ENCODE measurements at places on chromosomes 2 and 18.

DNA sequence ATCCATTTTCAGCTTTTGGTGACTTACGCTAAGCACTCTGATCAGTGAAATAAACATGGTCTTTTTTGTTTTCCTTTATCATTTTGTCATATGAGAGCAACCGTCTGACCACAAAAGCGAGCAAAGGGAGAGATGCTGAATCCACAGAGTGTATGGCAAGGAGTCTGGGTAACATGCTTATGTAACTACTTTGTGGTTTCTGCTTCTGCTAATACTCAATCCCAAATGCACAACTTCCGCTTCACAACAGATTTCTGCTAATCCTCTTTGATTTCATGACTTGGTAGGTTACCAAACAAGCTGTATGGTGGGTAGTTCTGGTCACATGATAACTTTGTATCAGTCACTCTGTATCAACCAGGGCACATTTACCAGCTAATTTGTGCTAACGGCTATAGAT lies 908.4 kb upstream of the CRIM1 start:
- no peak for DNase-seq

GRCh38 chr2:17171446-17172049 lies 346.7 kb downstream of the RAD51AP2 start:
- DNase-seq: no peak

- DNase-seq: no peak
Observed at GRCh38 chr2:236503583-236503982, 66.0 kb upstream of the ACKR3 start.

- no peak for DNase-seq
Observed at GRCh38 chr2:239193925-239194677, 206.7 kb downstream of the HDAC4 start.

- DNase-seq: no peak
Observed at GRCh38 chr18:25435149-25435782, 83.3 kb upstream of the ZNF521 start.

DNA sequence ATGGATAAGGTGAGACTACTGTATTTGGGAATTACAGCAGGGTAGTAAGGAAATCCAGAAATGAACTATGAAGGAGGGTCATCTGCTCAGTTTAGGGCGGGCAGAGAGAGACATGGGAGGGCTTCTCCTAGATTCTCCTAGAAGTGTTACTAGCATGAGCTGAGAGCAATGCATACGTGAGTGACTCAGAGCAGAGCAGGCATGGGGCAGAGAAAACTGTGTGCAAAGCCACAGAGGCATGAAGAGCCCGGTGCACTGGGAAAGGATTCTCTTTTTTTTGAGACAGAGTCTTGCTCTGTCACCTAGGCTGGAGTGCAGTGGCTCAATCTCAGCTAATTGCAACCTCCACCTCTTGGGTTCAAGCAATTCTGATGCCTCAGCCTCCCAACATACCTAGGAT lies 116.2 kb downstream of the SOCS6 start:
- no peak for DNase-seq

DNA sequence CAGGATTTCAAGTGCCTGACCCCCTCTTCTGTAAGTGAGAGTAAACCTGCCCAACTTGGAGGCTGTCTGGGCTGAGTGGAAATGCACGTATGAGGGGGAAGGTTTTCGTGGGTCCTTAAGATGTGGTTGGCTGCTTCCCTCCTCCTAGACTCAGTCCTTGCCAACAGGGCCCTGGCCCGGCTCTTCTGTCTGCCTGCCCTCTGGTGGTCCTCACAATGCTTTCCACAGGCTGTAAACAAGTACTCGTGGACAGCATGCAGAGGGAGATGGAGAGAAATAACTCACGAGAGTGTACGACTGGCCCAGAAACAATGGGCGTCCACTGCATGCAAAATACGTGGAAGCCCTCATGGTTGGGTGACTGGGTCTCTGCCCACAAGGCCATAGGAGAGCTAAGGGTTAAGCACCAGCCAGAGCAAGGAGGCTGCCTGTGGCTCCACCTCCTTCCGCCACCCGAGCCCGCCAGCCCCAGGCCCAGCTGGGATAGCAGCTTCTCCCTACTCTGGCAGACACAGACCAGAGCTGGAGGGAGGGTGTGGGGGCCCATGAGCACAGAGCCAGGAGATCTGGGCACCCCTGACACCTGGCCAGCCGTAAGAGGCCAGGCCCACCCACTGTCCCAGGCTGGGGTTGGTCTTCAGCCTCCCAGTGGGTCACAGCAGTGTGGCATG lies 17.0 kb upstream of the ARHGEF4 start:
- DNase-seq: no peak

DNA sequence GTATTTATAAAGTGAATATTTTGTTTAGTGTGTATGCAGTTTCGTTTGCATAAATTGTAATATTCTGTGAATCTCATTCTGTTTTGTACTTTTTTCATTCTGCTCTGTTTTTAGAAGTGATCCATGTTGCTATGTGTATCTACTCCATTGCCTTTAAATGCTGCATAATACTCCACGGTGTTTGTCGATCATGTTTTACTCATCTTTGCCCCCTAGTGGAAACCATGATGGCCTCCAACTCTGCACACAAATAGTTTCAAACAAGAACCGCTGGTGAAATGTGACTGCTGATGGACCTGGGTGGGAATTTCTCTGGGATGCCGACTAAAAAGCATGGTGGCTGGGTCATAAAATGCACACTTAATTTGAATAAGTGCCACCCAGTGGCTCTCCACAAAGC lies 32.0 kb upstream of the SKOR2 start:
- no peak for DNase-seq

GRCh38 chr2:124985270-124985669 lies 960.2 kb downstream of the CNTNAP5 start:
- no peak for DNase-seq

DNA sequence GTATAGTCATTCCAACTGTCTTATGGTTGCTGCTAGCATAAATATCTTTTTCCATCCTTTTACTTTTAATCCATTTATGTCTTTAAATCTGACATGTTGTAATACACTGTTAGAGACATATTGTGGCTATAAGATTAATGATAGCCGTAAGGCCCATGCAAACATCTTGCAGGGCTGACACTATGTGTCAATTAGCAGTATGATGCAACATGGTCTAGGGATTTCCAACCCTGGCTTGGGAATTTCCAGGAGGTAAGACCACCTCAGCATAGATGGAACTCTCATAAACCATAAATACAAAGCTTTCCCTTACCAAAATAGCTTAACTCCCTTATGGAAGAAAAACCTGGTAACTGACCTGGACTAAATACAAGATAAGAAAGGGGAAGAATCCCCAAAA lies 16.5 kb downstream of the SCLY start:
- no peak for DNase-seq

DNA sequence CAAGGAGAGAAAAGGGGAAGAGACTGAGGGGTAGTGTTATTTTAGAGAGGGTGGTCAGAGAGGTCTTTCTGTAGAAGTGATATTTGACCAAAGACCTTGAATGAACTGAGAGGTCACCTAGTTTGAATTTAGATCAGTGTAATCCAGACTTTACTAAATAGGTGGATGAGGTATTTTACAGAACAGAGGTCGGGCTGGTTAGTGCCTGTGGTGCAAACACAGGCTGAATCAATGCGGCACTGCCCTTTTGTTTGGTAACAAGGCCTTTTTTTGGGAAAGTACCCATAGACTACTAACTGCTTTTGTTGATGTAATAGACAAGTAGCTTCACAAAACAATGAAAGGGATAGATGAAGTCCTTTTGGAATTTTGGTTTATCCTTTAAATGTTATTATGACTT lies 15.9 kb downstream of the RAPGEF4 start:
- DNase-seq: no peak

DNA sequence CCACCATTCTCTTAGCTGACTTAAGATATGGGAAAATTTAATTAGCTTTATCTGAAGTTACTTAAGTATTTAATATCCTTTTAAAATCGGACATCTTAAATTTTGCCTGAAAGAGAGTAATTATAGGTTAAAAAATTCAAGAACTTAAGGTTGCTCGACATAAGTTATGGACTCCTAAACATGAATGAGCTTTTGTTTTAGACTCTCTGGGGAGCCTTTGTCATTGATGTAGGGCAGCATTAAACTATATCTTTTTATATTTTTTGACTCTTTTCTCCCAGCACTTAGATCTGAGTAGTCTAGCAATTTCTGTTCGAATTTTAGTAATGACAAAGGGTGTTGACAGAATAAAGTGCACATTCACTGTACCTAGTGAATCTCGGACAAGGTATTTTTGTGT lies 4.7 kb downstream of the PHLPP1 start:
- DNase-seq: no peak

GRCh38 chr2:96898641-96899412 lies 28.9 kb upstream of the SEMA4C start:
- DNase-seq: no peak

DNA sequence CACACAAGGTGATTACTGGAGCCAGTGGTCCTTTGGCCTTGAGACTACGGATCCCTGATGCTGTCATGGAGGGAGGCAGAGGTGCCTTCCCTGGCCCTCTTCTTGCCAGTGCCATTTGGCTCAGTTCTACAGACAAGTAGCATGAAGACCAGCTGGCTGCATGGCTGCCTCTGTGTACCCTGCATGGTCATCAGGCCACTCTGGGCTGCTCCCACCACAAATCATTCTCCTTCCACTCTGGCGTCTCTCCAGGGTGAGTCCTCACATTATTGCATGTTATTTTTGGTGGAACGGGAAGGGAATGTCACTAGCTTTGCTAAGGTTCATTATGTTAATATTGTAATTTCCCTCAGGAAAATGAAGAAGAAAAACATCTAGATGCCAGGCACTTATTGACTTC lies 229.8 kb downstream of the VAPA start:
- no peak for DNase-seq

DNA sequence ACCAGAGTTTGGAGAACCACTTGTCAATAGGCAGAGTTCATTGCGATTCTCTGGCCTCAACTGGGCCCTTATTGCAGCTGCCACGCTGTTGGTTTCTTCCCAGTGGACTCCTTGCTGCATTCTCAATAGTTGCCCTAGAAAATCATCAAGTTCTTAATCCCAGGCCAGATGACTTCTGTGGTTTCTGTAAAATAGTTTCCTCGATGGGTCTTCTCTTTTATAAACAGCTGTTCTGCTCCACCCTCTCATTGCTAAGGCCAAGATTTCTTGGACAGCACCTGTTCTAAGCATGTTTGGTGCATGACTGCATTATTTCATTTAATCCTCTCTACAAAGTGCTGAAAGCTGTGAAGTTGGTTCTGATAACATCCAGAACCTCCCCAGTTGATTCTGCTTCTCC lies 131.0 kb downstream of the BCL2L11 start:
- no peak for DNase-seq

- DNase-seq: no peak
Observed at GRCh38 chr2:159922563-159922962, 124.6 kb upstream of the CD302 start.

- DNase-seq: peak; percentile 58
Observed at GRCh38 chr2:61017556-61018317, at the start of the genes PEX13 and PUS10. Gene PEX13, plus strand, starts transcription at chr2:61017720. Its CDS starts 40 bp downstream, at chr2:61017760. Gene PUS10, minus strand, starts transcription at chr2:61018255. Its CDS starts 6,365 bp downstream, at chr2:61011890.

DNA sequence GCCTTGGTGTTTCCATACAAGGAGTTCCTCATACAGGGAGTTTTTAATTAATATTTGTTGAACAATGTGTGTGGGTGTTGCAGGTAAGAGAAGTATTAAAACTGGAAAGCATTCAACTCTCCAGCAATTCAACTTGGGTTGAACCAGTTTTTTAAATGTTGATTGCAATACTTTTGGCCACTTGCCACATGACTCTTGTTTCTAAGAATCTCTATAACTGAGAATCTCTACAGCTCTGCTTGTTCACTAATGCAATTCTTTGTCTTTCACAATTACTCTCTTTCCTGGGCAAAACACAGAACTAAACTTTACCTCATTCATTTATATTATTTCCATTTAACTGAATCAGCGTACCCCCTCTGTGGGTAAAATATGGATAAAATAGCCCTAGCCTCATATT lies 429.4 kb downstream of the ARHGAP15 start:
- no peak for DNase-seq

GRCh38 chr2:191351298-191351697 lies 106.1 kb downstream of the MYO1B start:
- no peak for DNase-seq

DNA sequence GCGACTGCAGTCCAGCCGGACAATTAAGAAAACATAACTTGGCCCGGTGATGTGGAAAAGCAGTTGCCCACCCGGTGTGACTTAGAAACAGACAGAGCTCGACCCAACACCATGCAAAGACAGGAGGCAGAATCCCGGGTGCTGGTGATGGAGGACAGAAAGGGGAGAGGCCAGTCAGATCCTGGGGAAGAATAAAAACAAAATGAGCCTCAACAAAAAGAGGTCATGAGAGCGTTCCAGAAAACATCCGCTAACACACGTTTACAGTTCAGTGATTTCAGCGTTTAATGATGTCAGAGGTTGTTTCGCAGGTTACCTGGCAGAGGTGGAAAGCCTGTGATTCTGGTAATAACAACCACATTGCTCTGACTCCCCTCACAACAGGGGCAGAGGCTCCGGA lies 111.9 kb downstream of the OSR1 start:
- no peak for DNase-seq

- peak; percentile 56 for DNase-seq
Observed at GRCh38 chr2:148876595-148877402, 1.8 kb downstream of the KIF5C start.

- DNase-seq: no peak
Observed at GRCh38 chr2:176100547-176101140, 1.0 kb downstream of the HOXD12 start.

DNA sequence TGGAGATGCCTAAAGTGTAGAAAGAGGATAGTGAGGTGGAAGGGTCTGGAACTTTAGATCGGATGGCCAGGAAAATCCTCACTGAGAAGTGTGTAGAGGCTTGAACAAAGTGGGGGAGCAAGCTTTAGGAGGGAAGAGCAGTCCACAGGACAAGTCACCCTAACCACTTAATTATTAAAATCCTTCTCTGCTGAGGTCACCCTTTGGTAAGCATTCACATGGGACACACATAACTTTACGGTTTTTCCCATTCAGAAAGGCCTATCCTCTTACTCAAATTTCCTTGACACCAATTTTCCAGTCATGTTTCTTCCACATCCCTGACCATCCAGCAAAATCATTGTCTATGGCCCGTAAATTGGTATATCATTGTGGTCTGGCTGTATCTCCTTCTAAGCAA lies 31.0 kb upstream of the ZEB2 start:
- DNase-seq: no peak

DNA sequence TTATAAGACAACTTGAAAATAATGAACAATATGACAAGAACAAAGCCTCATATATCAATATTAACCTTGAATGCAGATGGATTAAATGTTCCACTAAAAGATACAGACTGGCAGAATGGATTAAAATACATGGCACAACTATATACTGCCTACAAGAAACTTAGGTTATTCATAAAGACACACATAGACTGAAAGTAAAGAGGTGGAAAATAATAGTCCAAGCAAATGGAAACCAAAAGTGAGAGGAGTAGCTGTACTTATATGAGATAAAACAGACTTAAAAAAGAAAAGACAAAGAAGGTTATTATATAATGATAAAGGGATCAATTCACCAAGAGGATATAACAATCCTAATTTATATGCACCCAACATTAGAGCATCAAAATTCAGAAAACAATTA lies 18.2 kb downstream of the LMAN1 start:
- DNase-seq: no peak

Measured in stimulated activated CD4-positive, alpha-beta T cell treated with anti-CD3 and anti-CD28 coated beads, Interleukin-12 subunit alpha, Interleukin-12 subunit beta, amount 100 ng/mL, for 48 hours (primary cell).